Activated CD4-positive, alpha-beta T cell treated with anti-CD3 and anti-CD28 coated beads, Interleukin-2, amount 10 ng/mL, durations not matched to agents 7 days and 5 days (primary cell): ENCODE measurements at places on chromosomes 11 and 22. TPM values are rescaled to one million over a fixed set of nuclear protein-coding genes. Genes with fewer than 3 reads are reported as not detected.

GRCh38 chr22:48403521-48404403, 1423.9 kb downstream of the BRD1 start:
- no peak for DNase-seq
- H3K27ac ChIP-seq = no peak overlapping the region
- H3K4me1 ChIP-seq = no peaks in the 10 kb centered on the region
- H3K36me3 ChIP-seq = no peaks in the 10 kb centered on the region
- no peak overlapping the region for H3K4me3 ChIP-seq
- no peaks in the 10 kb centered on the region for H3K27me3 ChIP-seq

DNA sequence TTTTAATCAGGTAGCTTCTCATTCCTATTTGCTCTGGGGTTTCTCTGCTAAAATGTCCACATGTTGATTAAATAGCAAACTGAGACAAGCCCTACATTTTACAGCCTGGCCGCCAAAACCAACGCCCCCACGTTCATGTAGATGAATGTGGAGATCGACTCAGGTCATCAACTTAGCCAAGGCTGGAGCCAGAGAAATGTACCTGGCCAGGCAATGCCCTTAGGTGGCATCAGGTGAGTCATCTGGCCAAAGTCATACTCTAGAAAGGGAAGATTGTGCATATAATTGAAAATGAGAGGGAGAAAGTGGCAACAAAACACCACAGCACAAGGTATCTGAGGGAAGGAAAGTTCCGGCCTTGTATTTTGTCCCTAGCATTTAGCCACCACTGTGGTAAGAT, 37.1 kb upstream of the CCDC89 start:
- no peaks in the 10 kb centered on the region for H3K4me1 ChIP-seq
- no peak for DNase-seq
- no peak overlapping the region for H3K27ac ChIP-seq
- no peak overlapping the region for H3K4me3 ChIP-seq
- H3K36me3 ChIP-seq = peaks cover 30% of the 10 kb centered on the region

GRCh38 chr11:73019996-73020395, 122.1 kb downstream of the FCHSD2 start:
- no peak overlapping the region for H3K4me3 ChIP-seq
- H3K27ac ChIP-seq = no peak overlapping the region
- no peaks in the 10 kb centered on the region for H3K4me1 ChIP-seq
- no peak for DNase-seq
- H3K27me3 ChIP-seq = no peaks in the 10 kb centered on the region

DNA sequence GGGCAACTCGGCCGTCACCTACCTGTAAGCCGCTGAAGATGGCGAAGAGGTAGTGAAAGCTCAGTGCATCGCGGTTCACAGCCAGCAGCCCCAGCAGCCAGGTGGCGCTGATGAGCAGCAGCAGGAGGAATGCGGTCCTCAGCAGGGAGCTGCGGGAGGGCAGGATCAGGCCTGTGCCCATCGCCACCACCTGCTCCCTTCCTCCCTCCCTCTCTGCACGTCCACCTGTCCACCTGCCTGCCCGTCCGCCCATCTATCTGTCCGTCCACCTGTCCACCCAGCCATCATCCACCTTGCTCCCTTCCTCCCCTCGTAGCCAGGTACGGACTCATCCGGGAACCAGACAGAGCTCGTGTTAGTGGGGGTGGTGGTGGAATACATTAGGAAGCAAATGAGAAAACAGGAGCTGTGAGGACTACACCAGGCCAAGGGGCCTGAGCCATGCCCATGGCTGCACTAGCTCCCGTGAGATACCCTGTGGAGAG, 32.2 kb downstream of the TRMU start:
- H3K4me3 ChIP-seq = no peak overlapping the region
- H3K4me1 ChIP-seq = peaks cover 17% of the 10 kb centered on the region
- H3K27me3 ChIP-seq = peaks cover 2% of the 10 kb centered on the region
- no peaks in the 10 kb centered on the region for H3K36me3 ChIP-seq
- H3K27ac ChIP-seq = no peak overlapping the region

GRCh38 chr11:119366690-119367620, 14.5 kb downstream of the USP2 start:
- H3K27ac ChIP-seq = no peak overlapping the region
- peaks cover 5% of the 10 kb centered on the region for H3K4me1 ChIP-seq
- no peak overlapping the region for H3K4me3 ChIP-seq
- peaks cover 2% of the 10 kb centered on the region for H3K36me3 ChIP-seq

DNA sequence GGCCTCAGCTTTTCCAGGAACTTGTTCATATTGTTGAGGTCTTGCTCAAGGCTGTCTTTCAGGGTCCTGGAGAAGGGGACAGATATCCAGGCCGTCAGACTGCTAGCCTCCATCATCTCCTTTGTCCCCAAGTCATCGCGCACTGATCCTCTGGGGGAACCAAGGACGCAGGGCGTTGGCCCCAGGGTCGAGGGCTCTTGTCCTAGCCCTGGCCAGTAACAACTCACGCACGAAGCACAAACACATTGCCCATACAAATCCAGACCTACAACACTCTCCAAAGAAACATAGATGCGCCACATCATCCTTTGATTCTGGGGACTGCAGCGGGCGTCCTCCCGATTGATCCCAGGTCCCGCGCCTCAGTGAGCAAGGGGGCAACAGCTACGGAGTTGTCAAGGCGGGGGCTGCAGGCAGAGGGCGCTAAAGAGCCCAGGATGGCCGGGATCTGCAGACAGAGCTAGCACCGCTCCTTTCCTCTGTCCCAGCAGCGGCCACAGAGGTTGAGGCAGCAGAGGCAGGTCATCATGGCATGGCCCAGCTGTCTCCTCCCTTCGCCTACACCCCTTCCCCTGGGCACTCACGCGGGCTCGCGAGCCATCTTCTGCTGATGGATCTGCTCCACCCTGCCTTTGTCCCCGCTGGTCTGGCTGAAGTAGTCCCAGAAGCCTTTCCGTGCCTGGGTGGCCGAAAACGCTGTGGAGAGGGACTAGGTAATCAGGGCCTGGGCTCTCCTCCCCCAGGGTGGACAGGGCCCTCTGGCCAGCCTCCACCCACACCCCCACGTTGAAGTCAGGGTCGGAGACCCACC, 472 bp downstream of the APOA5 start:
- peak; percentile 76 for DNase-seq
- H3K4me3 ChIP-seq = no peak overlapping the region
- H3K36me3 ChIP-seq = peaks cover 8% of the 10 kb centered on the region
- peaks cover 28% of the 10 kb centered on the region for H3K4me1 ChIP-seq

DNA sequence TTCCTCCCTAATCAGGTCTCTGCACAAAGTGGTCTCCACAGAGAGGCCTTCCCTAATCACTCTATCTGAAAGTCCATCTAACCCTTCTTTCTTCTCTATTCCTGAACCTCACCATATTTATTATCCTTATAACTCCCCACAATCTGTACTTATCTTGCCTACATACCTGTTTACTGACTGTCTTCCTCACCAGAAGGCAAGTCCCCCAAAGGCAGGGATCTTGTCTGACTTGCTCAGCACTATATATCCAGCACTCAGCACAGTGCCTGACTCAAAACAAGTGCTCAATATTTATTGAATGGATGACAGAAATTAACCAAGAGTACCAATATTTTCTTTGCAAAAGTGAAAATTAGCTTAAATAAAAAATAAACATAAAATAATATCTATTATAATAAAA, 5.5 kb downstream of the DCUN1D5 start:
- H3K27ac ChIP-seq = no peak overlapping the region
- peaks cover 22% of the 10 kb centered on the region for H3K4me1 ChIP-seq
- peaks cover 27% of the 10 kb centered on the region for H3K36me3 ChIP-seq
- no peaks in the 10 kb centered on the region for H3K27me3 ChIP-seq

SLC22A9 gene
- total RNA-seq = not detected
